ENCODE measurements at places on chromosomes 12 and 14.

DNA sequence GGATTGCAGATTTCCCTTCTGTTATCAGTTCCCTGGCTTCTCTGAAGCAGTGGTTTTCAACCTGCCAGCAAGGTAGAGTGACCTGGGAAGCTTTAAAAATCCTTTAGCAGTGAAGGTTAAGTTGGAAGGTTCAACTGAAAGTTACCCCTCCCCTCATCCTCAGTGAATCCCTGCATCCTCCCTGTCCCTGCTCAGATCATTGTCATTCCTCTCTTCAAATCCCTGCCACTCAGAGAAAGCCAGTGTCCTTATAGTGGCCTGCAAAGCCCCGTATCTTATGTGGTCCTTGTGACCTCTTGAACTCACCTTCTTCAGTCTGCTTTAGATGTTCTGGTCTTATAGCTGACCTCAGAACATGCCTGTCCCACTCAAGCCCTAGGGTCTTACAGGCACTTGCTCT is 53.6 kb downstream of the PPM1A start:
- no peak for DNase-seq

DNA sequence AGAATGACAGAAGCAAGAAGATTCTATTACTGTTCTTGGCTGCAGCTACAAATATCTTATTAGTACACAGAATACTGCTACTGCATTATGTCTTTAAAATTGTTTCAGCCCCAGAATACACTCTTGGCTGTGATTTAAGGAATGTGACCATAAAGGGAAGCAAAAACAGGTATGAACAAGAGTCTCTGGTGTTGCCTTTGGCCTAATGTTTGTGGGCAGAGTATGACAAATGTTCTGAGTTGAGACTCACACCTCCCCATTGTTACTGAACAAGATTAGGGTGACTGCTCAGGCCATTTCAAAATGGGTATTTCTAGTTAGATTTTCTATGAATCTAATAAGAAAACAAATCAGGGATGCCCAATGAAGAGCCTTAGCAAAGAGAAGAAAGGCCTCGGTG is 28.5 kb downstream of the TTC6 start:
- DNase-seq: no peak

- no peak for DNase-seq
Observed at GRCh38 chr12:101743724-101744472, 4.6 kb upstream of the SYCP3 start.

- DNase-seq: no peak
Observed at GRCh38 chr12:93085383-93086287, 156.5 kb upstream of the EEA1 start.
